ENCODE measurements at places on chromosomes 16 and 17.

DNA sequence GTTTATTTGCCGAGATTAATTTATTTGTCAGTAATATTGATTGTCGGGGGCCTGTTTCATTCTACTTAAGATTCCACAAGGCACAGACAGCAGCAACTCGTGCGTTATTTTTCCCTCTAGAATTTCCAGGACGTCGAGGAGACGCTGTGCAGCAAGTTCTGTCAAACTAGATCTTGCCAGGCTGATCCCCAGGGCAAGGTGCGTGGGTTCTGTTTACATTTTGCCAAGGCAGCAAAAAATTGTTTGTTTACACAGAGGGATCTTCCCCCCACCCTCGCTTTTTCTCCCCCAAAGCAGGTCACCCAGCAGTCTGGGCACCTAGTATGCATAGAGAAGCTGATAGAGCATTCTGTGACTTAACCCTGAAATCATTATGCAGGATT, 111.4 kb downstream of the IRX3 start:
- DNase-seq: no peak

- DNase-seq: no peak
These were observed 36.8 kb upstream of the ELAC2 start for GRCh38 chr17:13054666-13055065.

- no peak for DNase-seq
These were observed 6.2 kb upstream of the RPTOR start for GRCh38 chr17:80538484-80538883.

GRCh38 chr16:83768986-83769385, 38.8 kb upstream of the HSBP1 start:
- DNase-seq: peak; percentile 3

DNA sequence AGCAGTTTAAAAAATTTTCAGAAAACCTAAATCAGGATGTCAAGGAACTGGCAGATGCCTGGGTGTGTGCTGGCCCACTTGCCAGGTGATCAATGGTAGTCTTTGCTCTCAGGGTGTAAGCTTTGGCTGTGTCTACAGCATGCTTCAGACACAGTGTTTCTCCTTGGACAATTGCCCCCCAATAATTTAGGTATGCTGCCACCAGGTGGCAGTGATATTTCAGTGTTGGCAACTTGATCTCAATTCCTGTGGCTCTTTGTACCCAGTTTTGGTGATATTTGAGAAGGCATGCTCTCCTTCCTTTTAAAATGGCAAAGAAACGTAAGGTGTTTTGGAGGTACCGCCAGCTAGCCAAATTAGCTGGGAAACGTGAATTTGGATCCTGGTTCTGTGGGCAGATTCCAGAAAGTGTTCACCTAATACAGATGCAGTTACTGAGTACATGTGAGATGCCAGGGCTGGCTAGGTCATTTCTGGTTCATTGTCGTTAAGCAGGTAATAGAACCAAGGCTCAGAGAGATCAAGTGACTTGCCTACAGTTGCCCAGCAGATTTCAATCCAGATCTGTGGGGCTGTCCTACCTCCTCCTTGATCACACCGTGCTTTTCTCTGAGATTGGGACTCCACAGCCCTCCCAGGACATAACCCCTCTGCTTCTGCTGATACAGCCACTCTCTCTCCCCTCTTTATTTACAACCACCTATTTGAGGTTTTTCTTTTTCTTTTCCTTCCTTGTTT, 155.6 kb upstream of the PLCG2 start:
- DNase-seq: peak; percentile 67

DNA sequence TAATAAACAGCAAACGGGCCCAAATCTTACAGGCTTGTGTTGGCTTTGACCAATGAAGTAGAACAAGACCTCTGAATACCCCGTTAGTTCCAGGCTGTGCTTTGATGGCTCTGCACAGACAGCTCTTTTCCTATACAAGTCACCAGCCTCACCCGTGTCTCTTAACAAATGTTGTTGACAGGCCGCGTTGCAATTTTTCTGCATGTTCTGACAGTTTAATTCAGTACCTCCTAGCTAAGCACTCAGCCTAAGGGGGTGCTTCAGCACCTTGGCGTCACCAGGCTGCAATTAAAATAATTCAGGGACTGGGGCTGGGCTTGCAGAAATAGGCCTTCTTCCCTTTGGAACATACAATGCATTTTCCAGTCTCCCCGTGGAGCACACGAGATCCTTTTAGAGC, 500.1 kb downstream of the MAF start:
- no peak for DNase-seq

GRCh38 chr16:47636501-47637099, 175.5 kb downstream of the PHKB start:
- DNase-seq: no peak
